ENCODE measurements at places on chromosomes 6 and 20. TPM values are rescaled to one million over a fixed set of nuclear protein-coding genes. Genes with fewer than 3 reads are reported as not detected.

The ADGB gene
- not detected for total RNA-seq

The POU5F1 gene
- 1.3 TPM for total RNA-seq

The ULBP1 gene
- total RNA-seq: 0.17 TPM

The SYNDIG1 gene
- 1.4 TPM for total RNA-seq

The RNF39 gene
- total RNA-seq: 0.07 TPM

The PHACTR2 gene
- 53.8 TPM for total RNA-seq

The SLC25A27 gene
- 7.0 TPM for total RNA-seq

The GLP1R gene
- total RNA-seq: not detected

The COL10A1 gene
- total RNA-seq: 0.39 TPM

The PTK6 gene
- total RNA-seq: 0.10 TPM

The NHLRC1 gene
- total RNA-seq: 2.6 TPM

The CTAGE9 gene
- not detected for total RNA-seq

The NKX2-4 gene
- not detected for total RNA-seq

The MAP7 gene
- 1.3 TPM for total RNA-seq

The UBD gene
- total RNA-seq: not detected

The TMEM14C gene
- total RNA-seq: 86.8 TPM

The FAM209B gene
- not detected for total RNA-seq
